ENCODE measurements at places on chromosomes 12 and 14. TPM values are rescaled to one million over a fixed set of nuclear protein-coding genes. Genes with fewer than 3 reads are reported as not detected.

Gene RIMBP2
- not detected for total RNA-seq

GRCh38 chr14:33563191-33563900, 387.5 kb downstream of the EGLN3 start:
- DNase-seq = no peak

GRCh38 chr12:124952801-124953200, 36.1 kb downstream of the DHX37 start:
- DNase-seq = no peak

Gene NFATC4
- total RNA-seq = 56.4 TPM

Gene OLR1
- 9.3 TPM for total RNA-seq

DNA sequence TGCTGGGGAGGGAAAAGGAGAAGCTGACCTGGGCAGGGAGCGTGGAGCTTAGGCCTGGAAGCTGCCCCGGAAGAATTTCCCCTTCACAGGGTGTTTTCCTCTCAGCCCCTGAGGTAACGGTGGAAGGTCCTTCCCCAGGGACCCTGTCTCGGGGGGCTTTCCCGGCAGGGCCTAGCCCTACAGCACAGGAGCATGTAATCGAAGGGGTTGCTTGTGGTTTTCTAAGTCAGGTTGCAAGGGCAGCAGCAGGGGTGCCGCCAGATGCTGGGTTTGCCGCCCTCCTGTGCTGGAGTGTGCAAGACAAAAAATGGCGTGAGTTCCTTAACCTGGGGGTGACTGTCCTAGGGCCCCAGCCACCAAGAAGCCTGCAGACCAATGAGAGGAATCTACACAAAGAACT, 1.6 kb upstream of the KRT74 start:
- no peak for DNase-seq

GRCh38 chr12:108980831-108981618, 39.8 kb downstream of the SVOP start:
- no peak for DNase-seq

Gene LRFN5
- total RNA-seq = 0.97 TPM

Gene RPL41
- total RNA-seq = 1,700 TPM

- no peak for DNase-seq
These were observed 129.5 kb downstream of the STXBP6 start for GRCh38 chr14:24920265-24921075.

DNA sequence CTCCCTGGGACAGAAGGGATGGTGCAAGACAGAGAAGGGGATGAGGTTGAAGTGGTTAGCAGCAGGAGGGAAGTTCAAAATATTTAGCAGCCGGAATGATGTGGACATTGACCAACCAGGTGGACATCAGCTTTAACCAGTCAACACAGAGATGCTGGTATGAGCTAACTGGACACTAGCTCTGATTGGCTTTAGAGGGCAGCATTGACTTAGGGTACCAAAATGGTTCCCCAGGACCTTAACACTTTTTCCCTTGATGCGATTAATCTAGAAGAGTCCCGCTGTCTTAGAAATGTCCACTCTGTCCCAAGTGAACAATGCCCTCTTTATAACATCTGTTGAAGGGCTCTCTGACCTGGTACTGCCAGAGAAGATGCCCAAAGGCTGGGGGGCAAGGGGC, 134.0 kb upstream of the GSC start:
- DNase-seq = no peak

DNA sequence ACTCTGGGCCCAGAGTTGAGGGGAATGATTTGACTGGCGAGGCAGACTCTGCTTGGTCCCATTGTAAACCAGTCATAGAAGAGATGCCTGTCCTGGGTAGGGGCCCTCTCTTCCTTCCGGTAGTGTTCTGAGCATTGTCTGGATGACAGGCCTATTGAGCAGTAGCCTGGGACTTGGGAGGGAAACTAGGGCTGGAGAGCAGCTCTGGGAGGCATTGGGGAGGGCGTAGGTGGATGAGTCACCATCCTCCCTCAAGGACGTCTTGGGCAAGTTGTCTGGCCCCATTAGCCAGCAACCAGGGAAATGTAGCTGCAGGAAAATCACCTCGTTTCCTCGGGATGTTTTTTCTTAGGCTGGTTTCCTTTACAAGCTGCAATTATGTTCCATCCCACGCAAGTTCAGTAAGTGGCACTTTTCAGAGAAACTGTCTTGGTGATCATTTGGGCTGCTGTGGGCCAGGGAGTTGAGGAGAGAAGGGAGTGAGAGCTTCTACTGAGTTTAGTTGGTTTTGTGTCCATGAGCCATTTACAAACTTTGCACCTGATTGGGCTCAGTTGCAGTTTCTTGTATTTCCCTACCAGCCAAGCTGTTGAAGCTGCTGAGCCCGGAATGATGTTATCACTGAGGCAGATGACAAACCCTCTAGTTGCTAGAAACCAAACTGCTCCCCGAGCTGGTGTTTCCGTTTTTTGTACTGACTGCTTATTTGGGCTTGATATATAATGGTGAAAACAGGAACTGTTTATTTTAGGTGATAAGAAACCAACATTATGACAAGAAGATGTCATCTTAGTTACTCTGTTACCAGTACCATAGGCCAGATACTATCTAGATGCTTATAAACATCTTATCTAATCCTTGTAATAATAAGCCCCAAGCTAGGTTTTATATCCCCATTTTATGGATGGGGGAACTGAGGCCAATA, 147.6 kb downstream of the CHST11 start:
- peak; percentile 97 for DNase-seq

GRCh38 chr14:93764211-93764659, 24.1 kb downstream of the PRIMA1 start:
- peak; percentile 19 for DNase-seq

Gene AQP5
- not detected for total RNA-seq

Gene GALNT9
- not detected for total RNA-seq

Gene AICDA
- not detected for total RNA-seq

- DNase-seq = peak; percentile 34
These were observed 118.8 kb downstream of the ST8SIA1 start for GRCh38 chr12:22215467-22216253.

DNA sequence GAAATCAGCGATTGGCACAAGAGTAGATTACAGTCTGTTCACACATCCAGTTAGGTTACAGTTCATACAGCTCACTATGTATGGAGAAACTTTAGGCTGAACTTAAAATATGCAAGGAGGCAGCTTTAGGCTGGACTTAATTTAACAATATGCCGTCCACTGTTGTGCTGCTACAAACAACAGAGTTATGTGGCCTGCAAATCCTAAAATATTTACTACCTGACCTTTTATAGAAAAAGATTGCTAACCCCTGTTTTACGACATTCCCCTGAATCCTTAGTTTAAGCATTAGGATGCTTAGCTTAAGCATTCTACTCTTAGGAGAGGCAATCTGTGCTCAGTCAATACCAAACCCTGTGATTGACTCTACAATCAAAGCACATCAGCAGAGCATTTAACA, 50.9 kb downstream of the DAO start:
- DNase-seq = no peak

Gene CLEC6A
- total RNA-seq = not detected

Gene DPPA3
- total RNA-seq = not detected

DNA sequence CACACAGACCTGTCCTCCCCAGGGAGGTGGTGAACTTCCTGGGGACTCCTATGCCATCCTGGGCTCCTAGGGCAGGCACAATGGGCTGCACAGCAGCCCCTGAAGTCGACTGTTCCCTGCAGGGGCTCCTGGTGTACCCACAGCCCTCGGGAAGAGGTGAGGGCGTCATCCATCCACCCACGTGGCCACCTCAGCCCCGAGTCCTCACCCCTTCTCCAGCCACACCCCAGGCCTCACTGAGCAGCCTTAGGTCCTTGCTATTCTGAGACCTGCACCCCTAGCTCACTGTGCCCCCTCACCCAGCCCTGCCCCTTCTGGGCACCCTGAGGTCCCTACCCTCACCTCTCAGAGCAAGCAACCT, 38.9 kb downstream of the BEGAIN start:
- DNase-seq = no peak

Gene RTN1
- 0.43 TPM for total RNA-seq

Gene SOAT2
- total RNA-seq = not detected

- DNase-seq = no peak
These were observed 132.3 kb downstream of the CCDC59 start for GRCh38 chr12:82225871-82226270.

DNA sequence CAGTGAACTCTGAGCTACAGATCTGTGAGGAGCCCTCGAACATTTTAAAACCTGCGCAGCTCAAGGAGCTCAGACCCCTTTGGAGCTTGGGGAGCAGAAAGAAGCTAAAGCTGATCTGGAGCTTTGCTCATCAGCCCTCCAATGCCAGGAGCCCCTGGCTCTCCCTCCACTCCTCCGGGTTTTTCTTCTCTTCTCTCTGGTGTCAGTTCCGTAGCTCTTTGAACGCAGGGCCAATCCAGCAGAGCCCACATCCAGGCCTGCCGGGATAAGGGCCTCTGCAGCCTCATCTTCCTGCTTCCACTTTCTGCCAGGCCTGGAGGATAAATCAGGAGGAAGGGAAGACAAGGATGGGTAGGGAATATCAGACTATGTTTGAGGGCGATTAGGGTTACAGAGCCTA, 6.0 kb downstream of the HOXC4 start:
- no peak for DNase-seq

Gene TUBA1A
- 834 TPM for total RNA-seq

GRCh38 chr12:203462-204260, 10.3 kb downstream of the SLC6A12 start:
- DNase-seq = no peak

Gene TAS2R42
- not detected for total RNA-seq

DNA sequence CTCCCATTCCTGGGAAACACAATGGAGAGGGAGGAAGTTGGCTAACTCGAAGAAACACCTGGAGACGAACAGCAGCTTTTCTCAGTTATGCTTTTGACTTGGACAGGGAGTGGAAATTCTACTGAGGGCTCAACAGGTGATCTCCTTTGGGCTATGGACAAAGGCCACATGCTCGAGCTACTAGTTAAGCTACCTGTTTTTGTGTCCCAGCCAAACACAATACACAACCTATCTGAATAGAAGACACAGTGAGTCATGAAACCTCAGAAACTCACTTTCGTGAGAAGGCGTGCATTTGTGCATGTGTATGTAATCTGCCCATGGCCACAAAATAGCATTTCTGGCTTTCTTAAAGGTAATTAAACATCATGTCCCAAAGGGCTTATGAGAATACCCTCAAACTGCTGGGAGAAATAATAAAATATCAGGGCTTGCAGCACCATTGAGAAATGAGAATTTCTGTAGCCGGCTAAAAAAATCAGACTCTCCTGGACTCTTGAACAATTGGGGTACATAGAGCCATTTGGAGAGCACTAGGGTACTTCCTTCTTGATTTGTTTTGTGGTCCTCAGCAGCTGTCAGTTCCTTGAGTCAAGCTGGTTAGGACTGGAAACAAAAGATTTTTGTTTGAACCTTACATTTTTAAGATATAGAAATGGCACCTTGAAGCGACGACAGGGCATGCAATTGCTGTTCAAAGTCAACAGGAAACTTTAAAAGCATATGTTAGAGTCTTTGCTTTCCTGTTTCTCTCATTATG, 85.5 kb upstream of the PTHLH start:
- DNase-seq = no peak

GRCh38 chr12:45585522-45586230, 143.8 kb upstream of the ARID2 start:
- DNase-seq = no peak

- DNase-seq = no peak
These were observed 186.3 kb upstream of the EGLN3 start for GRCh38 chr14:34137001-34137745.

Gene HCAR1
- 0.43 TPM for total RNA-seq

Gene P2RX2
- total RNA-seq = not detected

DNA sequence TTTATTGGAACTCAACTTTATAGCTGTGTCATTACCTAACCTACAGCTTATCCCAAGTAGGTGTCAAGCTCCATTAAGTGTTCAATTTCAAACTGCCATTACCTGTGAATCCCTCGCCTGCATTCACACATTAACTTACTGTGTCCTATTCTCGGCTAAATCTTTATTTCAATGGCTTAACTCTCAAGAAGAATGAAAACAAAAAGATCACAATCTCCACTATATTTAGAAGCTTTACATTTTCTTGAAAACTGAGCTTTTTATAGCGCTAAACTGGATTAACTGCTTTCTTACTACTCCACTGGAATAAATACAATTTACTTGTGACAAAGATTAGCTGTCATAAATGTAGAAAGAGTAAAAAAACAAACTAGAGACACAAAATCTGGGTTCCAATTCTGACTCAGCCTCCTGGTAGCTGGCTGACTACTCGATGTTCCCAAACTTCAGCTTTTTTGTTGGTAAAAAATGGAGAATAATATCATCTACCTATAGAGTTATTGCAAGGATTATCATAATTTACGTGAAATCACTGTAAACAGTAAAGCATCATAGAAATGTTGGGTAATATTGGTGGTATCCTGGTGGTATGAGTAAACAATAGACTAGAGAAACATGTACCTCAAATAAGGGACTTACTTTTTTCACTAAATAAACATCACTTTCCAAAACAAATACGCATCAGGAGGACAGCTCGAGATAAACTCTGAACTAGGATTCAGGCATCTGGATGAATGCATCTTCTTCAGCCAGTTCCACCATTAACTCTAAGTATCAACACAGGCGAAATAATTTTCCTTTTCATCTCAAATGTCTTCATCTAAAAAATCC, 1.7 kb downstream of the RALGAPA1 start:
- no peak for DNase-seq

GRCh38 chr14:26719514-26719913, 121.7 kb upstream of the NOVA1 start:
- DNase-seq = peak; percentile 16

DNA sequence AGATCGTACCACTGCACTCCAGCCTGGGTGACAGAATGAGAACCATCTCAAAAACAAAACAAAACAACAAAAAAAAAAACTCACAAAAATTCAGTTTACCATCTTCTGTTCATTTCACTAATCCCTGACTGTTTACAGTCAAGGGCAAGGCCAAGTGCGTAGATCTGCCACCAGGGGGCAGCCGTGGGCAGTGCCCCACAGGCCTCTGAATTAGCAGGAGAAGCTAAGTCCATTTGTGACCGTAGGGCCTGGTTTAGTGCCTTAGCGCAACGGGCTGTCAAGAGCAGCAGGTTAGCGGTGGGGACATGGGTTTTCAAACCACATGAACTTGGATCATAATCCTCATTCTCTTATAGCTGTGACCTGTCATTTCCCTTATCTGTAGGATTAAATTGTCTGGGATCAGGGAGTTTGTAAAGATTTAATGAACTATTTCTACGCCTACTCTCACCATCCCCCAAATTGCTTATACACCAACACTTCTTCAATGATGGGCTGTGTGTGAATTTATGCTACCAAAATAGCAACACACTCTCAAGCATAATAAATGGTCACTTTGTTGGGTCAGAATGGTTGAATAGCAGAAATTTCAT, 49.0 kb downstream of the KCTD10 start:
- peak; percentile 85 for DNase-seq

GRCh38 chr14:43939836-43940235, 567.2 kb downstream of the FSCB start:
- DNase-seq = no peak

- DNase-seq = no peak
These were observed 34.7 kb upstream of the RTRAF start for GRCh38 chr14:51954657-51955056.
